ENCODE measurements at places on chromosomes 2 and 18. TPM values are rescaled to one million over a fixed set of nuclear protein-coding genes. Genes with fewer than 3 reads are reported as not detected.

GRCh38 chr18:61955644-61956043 lies 62.8 kb upstream of the RNF152 start:
- H3K36me3 ChIP-seq: no peaks in the 10 kb centered on the region
- H3K27me3 ChIP-seq: no peaks in the 10 kb centered on the region
- H3K4me3 ChIP-seq: no peak overlapping the region
- H3K27ac ChIP-seq: no peak overlapping the region
- DNase-seq: no peak

DNA sequence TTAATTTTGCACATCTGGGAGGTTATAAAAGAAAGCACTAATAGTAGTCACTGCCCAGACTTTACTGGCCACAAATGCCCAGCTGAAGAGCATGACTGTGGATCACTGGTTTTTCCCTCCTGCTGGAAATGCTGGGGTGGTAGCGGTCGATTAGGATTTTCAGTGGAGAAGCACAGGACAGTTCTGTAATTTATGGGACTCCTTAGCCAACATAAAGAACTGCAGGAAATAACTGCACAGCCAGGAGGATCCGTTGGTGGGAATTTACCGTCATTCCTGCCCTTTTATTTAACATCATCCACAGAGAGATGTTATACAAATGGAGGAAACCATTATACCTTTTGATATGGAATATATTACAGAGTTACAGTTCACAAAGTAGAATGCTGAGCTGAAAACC lies 61.5 kb downstream of the TNFRSF11A start:
- H3K4me3 ChIP-seq: no peak overlapping the region
- no peak for DNase-seq
- H3K36me3 ChIP-seq: no peaks in the 10 kb centered on the region
- no peaks in the 10 kb centered on the region for H3K4me1 ChIP-seq

DNA sequence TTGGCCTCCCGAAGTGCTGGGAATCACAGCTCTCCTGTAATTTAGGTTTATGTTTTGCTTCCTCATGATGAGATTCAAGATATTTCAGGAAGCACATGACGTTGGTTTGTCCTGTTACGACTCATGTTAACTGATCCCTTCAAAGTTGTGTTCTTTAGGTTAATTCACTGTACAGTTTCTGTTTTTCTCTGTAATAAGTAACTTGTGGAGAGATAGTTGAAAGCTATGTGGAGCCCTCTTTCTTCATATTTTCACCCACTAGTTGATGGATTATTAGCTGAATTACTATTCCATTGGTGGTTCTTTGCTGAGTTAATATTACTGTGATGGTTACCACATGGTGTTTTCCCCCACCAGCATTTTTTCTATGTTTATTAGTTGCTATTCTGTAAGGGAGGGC lies 18.3 kb upstream of the CHCHD5 start:
- no peaks in the 10 kb centered on the region for H3K27me3 ChIP-seq
- no peak overlapping the region for H3K4me3 ChIP-seq
- H3K36me3 ChIP-seq: peaks cover 36% of the 10 kb centered on the region
- H3K4me1 ChIP-seq: no peaks in the 10 kb centered on the region

The SPR gene
- total RNA-seq: 8.8 TPM

The CYP1B1 gene
- 19.4 TPM for total RNA-seq

Measured in CD8-positive, alpha-beta memory T cell (primary cell).